Globus pallidus (tissue), 1 donor: ENCODE measurements at places on chromosomes 12 and 14.
A peak's percentile ranks its signal among the peaks of the same experiment; 100 is the strongest.

GRCh38 chr12:93785249-93786010 lies 108.3 kb downstream of the CRADD start:
- no peak for DNase-seq

GRCh38 chr12:111056618-111057521 lies 136.5 kb upstream of the MYL2 start:
- no peak for DNase-seq

GRCh38 chr14:23481979-23482822 lies 12.7 kb downstream of the NGDN start:
- no peak for DNase-seq

DNA sequence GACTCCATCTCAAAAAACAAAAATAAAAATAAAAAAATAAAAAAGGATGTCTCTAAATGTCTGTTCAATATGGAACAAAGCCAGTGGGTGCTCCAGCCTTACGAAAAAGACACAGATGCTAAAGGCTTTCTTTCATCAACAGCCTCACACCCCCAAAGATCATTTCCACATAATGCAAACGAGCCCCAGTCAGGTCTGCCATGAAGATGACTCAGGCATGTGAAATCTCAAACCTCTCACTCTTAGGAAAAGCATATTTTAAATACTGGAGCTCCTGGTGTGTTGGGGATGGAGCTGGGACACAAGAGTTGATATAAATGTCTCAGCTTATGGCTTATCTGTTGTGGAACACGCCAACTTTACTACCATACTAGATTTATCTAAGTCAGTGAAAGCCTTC lies 49.9 kb upstream of the PLXNC1 start:
- DNase-seq, result no peak

- no peak for DNase-seq
These were observed 21.5 kb downstream of the OR10P1 start for GRCh38 chr12:55658212-55658611.

DNA sequence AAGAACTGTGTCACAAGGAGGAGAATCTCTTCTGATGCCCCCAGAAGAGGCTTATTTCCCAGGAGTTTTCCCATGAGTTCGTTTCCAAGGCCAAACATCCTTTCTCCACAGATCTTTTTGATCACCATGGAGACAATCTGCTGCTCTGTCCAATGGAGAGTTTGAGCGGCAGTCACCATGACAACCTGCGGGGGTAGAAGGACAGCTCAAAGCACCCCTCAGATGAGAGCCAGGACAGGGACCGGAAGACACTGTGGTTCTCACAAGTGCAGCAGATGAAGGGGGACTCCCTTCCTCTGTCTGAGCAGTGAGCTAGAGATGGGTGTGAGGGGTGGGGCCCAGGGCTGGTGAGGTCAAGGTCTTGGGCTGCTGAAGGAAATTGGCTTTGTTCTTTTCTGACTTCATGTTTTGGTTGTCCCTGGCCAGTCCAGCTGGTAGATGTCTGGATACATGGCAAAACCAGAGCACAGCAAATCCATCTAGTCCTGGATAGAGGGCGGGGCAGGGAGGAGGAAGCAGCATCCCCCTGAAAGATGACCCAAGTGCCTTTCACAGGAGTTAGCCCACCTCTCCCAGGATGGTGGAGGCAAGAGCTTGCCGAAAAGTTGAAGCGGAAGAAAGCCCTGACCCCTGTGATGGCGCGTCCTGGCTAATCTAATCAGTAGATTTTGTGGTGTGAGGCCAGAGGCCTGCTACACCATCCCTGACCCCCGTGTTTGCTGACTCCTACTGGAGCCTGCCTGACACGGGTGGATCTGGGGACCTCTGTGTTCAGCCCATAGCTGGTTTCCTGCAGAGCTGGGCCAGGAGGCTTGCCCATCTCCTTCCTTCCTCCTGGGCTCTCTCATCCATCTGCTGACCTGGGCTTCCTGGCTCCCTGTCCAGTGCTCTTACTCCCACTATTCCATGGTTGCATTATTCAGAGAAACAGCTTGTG lies 24.4 kb downstream of the DHRS2 start:
- no peak for DNase-seq

DNA sequence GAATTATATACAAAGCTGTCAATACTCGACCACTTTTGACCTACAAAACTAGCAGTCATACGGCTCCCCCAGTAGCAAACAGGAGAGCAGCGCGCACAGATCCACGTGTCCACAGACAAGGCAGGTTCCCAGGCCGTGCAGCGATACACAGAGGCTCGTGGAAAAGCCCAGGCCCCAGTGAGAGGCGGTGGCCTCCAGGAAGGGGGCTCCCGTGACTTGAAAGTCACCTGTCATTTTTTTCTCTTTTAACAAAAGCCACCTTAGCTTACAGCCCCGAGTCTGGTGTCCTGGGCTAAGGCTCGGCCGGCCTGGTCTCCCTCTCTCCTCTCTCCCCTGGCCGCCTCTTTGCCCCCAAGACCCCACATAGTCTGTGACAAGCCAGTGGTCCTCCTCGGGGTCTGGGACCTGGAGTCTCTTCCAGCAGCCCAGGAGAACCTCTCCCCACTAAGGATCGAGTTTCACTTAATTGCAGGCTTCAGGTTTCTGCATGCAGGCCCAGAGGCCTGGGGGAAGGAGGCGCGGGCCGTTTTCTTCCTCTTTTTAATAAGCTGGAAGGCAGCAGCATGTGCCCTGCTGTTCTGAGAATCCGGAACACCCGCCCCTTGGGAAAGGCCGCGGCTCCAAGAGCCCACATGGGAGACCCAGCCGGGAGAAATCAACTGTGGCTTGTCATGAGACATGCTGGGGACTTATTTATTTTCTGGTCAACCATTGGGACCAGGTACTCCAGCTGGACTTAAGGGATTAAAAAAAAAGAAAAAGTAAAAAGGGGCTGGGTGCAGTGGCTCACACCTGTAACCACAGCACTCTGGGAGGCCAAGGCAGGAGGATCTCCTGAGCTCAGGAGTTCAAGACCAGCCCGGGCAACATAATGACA lies 15.9 kb downstream of the NCOR2 start:
- peak; percentile 56 for DNase-seq

GRCh38 chr12:25324861-25325260 lies 74.1 kb upstream of the KRAS start:
- no peak for DNase-seq

GRCh38 chr14:103624860-103625259 lies 4.2 kb upstream of the KLC1 start:
- DNase-seq, result no peak

GRCh38 chr14:52961060-52961639 lies 10.3 kb upstream of the FERMT2 start:
- DNase-seq, result peak; percentile 68

- DNase-seq, result no peak
These were observed 163.8 kb downstream of the DERA start for GRCh38 chr12:16074894-16075293.

GRCh38 chr14:77109656-77110055 lies 11.6 kb downstream of the CIPC start:
- DNase-seq, result no peak

DNA sequence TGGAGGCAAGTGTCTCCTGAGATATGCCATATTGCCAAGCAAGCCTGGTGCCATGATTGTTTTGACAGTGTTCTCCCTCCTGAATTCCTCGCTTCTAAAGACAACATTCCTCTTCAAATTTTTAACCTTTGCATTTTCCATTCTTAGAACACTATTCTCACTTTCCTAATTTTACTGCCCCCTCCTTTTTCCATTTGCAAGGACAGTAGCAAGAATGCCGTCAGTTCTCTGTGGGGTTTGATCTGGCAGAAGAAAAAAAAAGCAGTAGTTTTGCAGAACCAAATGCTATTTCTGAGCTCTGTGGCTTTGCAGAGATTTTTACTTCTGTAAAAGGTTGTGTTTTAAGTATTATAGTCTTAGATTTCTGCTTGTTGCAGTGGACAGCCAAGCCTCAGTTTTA lies 295.2 kb downstream of the NUAK1 start:
- DNase-seq, result peak; percentile 26

- no peak for DNase-seq
These were observed 100.9 kb upstream of the PARP11 start for GRCh38 chr12:3973973-3974644.

DNA sequence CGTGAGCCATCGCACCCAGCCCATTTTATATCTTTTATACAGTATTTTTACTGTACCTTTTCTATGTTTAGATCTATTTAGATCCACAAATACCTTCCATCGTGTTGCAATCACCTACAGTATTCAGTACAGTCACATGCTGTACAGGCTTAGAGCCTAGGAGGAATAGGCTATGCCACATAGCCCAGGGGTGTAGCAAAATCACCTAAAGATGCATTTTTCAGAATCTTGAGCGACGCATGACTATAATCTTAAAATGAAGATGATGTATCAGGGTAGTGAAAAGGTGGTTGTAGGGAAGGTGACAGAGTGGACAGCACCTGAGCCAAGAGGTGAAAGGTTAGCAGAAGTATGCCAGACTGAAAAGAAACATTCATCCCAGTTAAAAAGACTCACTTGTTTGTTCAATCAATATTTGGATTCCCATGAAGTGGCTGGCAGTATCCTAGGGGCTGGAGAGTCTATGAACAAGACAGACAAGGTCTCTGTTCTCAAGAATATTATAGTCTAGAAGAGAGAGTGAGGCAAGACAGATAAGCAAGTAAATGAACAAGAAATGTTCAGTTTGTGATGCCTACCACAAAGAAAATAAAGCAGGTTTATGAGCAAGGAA lies 3.6 kb downstream of the SPRING1 start:
- no peak for DNase-seq

- DNase-seq, result no peak
These were observed 21.8 kb downstream of the CAPS2 start for GRCh38 chr12:75308279-75308678.

GRCh38 chr14:51789114-51789513 lies 71.3 kb upstream of the GNG2 start:
- no peak for DNase-seq

GRCh38 chr12:123085730-123086487 lies 65.0 kb downstream of the PITPNM2 start:
- DNase-seq, result no peak

GRCh38 chr12:14605401-14605989 lies 37.8 kb upstream of the PLBD1 start:
- DNase-seq, result no peak

- no peak for DNase-seq
These were observed 9.1 kb downstream of the LACRT start for GRCh38 chr12:54625598-54625997.

- no peak for DNase-seq
These were observed 10.6 kb downstream of the FOXA1 start for GRCh38 chr14:37584211-37585100.

DNA sequence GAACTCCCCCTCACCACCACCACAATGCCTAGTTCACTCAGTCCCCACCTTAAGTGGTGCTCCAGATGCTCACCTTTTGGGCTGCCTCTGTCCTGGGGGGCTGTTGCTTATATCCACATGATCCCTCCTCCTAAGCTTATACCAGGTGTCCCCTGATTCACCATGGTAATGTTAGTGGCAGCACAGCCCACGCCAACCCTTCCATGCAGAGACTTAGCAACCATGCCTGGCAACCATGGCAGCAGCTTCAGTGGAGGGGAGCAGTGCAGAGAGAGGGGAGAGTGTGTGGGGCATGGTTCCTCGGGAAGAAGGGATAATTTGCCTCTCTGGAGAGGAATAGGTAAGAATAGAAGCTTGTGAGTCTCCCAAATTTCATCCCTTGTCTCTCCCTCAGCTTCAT lies 1.2 kb upstream of the DDN start:
- no peak for DNase-seq

GRCh38 chr12:76265424-76266180 lies 82.6 kb downstream of the BBS10 start:
- DNase-seq, result no peak

DNA sequence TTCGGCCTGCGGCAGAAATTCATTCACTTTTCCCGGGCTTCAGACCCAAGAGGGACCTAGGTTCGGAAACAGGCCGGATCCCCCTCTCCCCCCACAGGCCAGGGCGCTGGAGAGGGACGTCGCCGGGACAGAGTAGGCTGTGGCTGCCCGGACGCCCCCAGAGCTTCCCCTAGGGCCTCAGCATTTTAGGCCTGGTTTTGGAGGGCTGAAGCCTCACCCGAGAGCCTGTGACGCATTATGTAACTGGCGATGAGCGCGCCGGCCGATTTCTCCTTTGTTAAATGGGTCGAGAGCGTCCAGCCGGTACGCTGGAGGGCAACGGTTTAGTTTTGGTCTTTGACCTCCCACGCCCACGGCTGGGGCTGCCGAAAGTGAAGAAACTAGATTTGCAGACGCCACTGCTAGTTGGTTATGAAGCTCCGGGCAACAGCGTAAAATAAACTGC lies 657 bp downstream of the PEBP1 start:
- DNase-seq, result no peak

DNA sequence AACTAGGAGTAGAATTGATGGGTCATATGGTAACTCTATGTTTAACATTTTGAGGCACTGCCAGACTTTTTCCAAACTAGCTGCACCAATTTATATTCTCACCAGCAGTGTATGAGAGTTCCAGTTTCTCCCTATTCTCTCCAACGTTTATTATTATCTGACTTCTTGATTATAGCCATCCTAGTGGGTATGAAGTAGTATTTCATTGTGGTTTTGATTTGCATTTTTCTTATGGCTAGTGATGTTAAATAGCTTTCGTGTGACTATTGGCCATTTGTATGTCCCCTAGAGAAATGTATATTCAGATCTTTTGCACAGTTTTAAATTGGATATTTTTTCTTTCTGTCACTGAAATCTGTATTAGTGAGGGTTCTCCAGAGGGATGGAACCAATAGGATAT lies 37.8 kb downstream of the HELB start:
- DNase-seq, result no peak

GRCh38 chr12:68792952-68793351 lies 15.0 kb upstream of the MDM2 start:
- no peak for DNase-seq

- DNase-seq, result no peak
These were observed 1337.6 kb downstream of the LRFN5 start for GRCh38 chr14:42944284-42944683.

- no peak for DNase-seq
These were observed 99.2 kb downstream of the PIWIL1 start for GRCh38 chr12:130436741-130437501.

DNA sequence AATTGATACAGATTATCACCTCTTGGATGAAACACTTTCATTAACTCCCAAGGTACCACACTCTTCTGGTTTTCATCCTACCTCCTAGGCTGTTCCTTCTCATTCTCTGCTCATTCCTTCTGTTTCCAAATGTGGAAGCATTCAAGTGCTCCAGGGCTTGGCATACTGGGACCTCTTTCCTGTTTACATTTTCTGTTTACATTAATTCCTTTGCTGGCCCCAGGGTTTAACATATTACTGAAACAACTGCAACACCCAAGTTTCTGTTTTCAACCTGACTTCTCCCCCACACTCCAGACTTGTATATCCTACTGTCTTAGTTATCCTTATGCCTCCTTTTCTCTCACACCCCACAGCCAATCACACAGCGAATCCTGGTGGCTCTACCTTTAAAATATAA lies 386.3 kb upstream of the GARIN6 start:
- DNase-seq, result no peak

GRCh38 chr12:59911516-59911915 lies 315.7 kb downstream of the SLC16A7 start:
- DNase-seq, result no peak
